ENCODE measurements at places on chromosomes 7 and 10.

- no peak for DNase-seq
These were observed 207.2 kb upstream of the SVIL start for GRCh38 chr10:29841724-29842649.

GRCh38 chr10:13095094-13095493, 4.9 kb upstream of the OPTN start:
- DNase-seq: no peak

- DNase-seq: peak; percentile 89
These were observed 4.7 kb downstream of the NFE2L3 start for GRCh38 chr7:26156451-26157420.

GRCh38 chr10:119129721-119130120, 25.8 kb downstream of the DENND10 start:
- DNase-seq: no peak

DNA sequence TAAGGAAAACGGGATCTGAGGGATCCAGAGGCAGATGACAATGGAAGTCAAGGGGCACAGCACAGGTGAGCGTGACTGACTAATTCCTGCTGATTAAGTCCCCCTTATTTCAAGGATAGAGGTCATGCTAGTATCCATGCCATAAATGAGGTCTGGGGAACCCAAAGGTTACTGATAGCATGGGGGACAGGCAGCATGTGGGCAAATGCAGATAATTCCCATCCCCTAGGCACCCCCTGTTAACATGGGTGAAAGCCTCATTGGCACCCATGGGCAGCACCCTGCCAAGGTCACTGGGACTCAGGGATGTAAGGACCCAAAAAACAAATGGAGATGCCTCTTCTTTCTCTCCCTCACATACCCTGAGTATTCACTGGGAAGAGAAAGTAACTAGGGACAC, 139.7 kb downstream of the WDR11 start:
- DNase-seq: no peak

DNA sequence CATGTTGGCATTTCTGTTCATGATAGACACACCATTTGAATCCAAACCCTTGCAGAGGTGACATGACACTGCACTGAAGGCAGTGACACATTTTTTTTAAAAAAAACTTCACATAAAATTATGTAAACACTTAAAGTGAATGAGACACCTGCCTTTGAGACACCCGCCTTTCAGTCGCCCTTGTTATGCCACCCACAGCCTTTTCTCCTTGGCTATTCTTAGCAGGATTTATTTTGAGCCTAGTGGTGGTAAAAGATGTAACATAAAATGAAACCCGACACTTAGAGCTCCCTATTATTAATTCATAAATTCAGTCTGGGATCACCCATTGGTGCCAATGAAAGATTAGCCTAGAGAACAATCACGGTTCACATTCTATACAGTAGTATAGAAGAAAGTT, 161.3 kb downstream of the DYNC1I1 start:
- DNase-seq: no peak

GRCh38 chr10:63675171-63675570, 154.0 kb downstream of the REEP3 start:
- no peak for DNase-seq

- DNase-seq: no peak
These were observed 140.9 kb downstream of the HGF start for GRCh38 chr7:81628951-81629350.

DNA sequence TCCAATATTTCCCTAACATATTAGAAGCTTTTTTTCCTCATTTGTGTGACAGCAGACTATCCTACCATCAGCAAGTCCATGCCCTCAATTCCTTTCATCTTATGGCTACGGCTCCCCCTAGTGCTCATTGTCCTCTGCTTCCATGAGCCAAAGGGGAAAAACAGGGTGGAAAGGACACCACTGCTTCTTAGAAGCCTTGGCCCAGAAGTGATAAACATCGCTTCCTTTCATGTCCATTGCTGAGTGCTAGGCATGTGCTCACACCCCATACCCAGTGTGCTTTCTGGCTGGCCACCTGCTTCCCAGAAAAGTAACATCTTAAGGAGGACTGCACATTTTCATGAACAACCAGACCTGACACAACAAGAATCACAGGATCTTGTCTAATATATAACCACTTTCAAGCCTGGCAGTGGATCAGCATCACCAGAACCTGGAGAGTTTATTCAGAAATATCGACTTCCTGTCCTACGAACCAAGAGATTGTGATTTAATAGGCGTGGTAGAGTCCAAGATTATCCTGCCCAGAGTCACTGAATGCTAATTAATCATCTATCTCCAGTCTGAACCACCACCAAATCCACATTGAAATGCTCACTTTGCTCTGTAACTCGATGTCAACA, 650.5 kb upstream of the SORCS1 start:
- DNase-seq: no peak

Data from CD4-positive, alpha-beta T cell treated with Interferon alpha-2 for 1 hour (primary cell).